ENCODE measurements at places on chromosomes 6 and 20.

GRCh38 chr6:29925321-29925720 is 17.0 kb upstream of the HLA-A start:
- DNase-seq = no peak

- DNase-seq = no peak
Observed at GRCh38 chr6:106347219-106347618, 13.3 kb upstream of the CRYBG1 start.

DNA sequence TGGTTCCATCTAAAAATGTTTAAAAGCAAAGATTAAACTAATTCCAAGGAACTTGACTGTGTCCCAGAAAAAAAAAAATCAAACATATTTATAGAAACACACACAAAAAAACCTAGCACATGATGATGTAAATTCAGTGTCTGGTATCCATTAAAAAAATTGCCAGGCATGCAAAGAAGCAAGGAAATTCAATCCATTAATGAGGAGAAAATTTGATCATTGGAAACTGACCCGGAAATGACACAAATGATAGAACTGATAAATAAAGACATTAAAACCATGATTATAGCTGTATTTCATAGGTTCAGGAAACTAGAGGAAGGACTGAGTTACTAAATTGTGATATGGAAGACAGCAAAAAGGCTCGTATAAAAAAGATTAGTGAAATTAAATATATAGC is 34.7 kb downstream of the PDYN start:
- DNase-seq = no peak

DNA sequence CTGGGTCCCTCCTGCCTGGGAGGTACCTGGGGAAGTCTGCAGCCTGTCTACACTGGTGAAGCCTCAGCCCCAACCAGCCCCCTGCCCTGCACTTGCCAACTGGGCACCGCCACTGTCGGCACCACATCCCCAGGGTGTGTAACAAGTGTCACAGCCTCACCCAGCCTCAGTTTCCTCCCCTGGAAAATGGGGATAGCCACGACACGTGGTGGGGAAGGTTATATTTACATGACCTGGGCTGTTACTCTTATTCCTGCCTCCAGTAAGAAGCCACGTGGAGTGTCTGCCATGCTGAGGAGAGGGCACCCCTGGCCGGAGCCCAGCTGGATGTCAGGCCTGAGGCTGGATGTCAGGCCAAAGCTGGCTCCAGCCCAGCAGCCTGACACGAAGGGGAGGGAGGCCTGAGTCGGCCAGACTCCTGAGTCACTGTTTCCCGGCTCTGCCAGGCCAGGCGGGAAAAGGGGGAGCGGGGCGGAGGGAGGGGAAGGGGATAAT is 44.9 kb downstream of the SNAI1 start:
- no peak for DNase-seq

- no peak for DNase-seq
Observed at GRCh38 chr20:46979603-46980241, 85.1 kb downstream of the EYA2 start.

DNA sequence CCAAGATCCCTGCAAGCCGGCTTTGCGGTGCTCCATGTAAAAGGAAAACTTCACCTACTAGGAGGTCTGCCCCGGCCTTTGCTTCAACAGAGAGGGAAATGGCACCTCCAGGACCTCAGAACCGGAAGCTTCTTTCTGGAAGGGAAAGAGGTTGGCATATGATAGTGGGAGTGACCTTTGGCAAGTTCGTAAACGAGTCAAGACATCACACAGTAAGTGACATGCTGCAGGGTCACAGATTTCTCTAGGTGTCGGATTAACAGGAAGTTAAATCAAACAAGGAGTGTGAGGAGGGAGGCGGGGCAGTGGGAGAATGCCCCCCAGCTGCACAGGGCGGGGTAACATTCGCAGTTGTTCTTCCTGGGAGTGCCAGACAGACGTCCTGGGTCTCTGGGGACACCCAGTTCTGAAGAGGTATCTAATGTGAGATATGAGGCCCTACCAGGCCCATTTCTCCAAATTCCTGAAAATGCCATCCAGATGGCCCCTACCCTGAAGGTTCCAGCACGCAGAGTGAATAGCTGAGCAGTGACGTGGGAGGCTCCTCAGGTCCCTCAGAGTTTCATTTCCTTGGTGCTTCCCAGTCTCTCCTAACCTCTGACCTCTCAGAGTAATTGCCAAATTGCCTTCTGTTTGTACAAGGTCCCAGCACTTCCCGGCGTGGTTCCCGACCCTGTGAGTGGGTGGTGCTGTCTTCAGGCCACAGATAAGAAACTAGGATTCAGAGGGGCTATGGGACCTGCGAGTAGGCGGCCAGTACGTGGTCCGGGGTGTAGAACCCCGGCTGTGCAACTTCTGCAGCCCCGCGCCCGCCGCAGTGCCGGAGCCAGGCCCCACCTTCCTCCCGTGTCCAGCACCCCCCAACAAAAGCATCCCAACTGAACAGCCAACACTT is 1.9 kb downstream of the RRBP1 start:
- DNase-seq = no peak

DNA sequence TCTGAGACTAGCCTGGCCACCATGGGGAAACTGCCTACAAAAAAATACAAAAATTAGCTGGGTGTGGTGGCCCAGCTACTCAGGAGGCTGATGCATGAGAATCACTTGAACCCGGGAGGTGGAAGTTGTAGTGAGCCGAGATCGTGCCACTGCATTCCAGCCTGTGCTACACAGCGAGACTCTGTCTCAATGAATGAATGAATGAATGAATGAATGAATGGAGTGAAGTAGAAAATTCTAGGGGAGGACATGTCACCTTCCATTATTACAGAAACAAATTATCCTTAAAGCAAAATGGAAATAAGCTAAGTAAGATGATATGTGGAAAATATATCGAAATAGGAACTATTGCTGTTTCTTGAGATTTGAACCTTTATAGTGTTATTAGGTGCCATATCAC is 2.9 kb upstream of the PNISR start:
- DNase-seq = no peak

GRCh38 chr6:105445481-105445880 is 42.6 kb upstream of the PREP start:
- no peak for DNase-seq

GRCh38 chr6:18513253-18513798 is 126.2 kb downstream of the RNF144B start:
- DNase-seq = no peak

DNA sequence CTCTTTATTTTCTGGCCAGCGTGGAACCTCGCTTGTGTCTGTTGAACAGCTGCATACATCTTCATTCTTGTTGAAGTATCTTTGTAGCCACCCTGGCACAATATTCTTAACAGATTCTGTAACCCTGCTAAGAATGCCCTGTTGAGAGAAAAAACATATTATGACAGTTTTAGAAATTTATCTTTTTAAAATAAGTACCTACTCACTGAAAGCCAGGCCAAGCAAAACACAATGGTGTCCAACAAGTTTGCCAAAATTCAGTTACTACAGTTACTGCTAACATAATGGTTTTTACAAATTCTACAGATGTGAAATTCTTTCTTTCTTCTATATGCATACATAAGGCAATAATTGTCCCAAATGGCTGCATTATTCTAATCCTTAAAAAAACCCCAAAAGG is 18.2 kb downstream of the NUP153 start:
- DNase-seq = no peak

DNA sequence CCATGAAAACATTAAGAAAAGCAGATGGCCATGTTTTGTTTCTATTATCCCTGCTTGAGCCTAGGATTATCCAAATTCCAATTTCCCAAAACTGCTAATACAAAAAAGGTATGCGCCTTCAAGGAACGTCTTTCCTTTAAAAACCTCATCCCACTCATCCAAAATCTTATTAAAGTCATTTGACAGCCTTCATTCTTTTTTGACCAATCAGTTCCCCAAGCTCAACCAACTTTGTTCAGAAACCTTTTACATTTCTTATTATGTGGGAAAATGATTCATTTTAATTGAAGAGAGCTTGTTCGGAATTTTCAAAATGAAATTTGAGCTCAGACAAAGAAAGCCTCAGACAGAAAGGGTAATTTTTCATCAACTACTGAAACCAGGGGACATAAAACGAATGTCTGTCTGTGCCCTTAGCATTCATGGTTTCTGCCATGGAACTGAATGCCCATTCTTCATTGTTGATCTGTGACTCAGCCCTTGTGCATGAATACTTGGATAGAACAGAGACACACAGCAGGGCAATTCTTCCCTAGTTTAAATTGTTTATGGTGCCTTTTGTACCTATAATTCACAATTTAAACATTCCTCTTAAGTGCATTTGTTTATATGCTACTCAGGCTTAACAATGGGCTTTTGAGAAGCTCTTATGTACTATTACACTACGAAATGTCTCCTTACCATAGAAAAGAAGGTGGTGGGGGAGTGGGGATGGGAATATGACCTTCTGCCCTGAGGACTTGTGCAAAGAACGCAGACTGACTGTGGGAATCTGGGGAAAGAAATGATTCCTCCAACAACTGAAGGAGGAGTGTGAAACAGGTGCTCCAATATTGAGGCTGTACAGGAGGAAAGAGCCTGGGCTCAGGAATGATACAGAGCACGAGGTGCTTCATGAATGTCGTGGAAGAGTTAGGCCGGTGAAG is 49.8 kb upstream of the ERVFRD-1 start:
- DNase-seq = no peak

GRCh38 chr6:7687145-7688111 is 38.5 kb upstream of the BMP6 start:
- no peak for DNase-seq

DNA sequence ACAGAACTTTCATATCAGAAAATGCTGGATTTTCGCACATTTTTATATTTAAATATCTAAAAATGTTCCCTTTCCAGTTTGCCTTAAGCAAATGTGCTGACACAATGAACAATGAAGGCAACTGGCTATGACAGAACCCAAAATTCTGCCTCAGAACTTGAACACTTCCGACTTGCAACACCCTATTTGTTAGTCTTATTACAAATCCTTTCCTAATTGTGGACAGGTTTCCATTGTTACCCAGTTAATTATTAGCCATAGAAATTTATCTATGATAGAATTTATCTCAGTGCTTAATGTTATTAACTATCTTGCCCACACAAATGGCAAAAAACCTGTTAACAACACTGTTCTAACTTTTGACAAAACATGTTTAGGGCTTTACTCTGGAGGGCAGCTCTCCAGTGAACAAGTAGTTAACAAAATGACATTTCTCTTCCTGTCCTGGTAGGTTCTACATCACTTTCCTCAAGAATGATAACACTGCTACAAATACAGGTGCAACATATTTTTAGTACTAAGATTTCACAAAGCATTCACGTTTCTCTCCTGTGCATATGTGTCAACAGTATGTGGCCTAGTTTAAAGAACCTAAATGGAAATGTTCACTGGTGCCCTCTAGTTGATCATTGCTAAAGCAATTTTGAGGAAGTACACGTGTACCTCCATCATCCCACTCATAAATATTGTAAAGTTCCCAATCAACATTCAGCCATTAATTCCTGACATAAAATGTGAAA is 58.4 kb downstream of the HIVEP2 start:
- no peak for DNase-seq

DNA sequence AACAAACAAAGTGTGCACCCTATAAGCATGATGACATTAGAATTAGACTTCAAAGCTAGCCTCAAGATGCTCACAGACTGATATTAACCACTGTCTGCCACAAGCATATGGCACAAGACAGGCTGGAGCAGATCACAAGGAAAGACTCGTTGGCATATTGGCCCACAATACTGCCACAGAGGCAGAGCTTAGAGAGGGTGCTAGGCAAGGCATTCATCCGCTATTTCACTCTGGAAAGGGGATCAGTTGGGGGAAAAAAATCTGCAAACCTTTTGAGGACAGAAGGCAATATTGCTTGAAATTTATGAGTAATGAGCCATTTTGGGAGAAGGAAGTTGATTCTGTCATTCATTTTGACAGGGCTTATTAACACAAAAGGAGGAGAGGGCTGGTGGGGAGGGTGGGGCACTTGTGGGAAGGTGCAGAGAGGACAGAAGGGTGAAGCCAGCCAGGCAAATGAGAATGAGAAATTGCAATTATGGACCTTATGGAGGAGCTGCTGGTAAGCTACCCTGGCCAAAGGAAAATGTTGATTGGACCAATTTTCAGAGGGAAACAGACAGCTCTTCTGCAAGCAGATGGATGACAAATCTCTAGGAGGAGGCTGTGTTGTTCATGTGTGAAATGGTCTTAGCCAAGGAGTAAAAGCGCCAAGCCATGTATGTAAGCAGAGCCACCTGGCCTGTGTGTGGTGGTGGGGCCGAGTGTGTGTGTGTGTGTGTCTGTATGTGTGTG is 187.7 kb downstream of the GMPR start:
- DNase-seq = no peak

GRCh38 chr6:13593103-13593502 is 18.7 kb downstream of the SIRT5 start:
- no peak for DNase-seq

GRCh38 chr20:18719426-18719825 is 94.2 kb upstream of the SCP2D1 start:
- DNase-seq = no peak

DNA sequence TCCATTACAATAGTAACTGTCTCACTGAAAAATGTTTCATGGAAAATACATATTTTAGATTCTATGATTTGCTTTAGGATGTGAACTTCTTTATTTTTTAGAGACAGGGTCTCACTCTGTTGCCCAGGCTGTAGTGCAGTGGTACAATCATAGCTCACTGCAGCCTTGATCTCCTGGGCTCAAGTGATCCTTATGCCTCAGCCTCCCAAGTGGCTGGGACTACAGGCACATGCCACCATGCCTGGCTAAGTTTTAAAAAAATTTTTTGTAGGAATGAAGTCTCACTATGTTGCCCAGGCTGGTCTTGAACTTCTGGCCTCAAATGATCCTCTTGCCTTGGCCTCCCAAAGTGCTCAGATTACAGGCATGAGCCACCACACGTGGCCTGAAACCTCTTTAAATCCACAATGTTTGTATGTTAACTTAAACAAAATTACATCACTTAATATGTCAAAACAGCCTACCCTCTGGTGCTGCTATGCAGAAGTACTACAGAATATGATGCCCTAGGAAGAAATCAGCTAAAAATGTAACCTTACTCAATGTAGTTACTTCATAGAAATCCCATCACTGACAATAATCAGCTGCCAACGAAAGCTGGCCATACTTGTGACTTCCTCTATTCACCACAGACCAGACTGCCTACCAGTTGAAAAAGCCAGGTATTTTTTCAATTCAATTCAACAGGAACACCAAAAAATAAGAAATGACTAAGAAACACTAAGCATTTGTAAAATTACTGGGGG is 17.6 kb downstream of the EEF1A1 start:
- DNase-seq = no peak

GRCh38 chr20:46128310-46129151 is 10.4 kb downstream of the CD40 start:
- DNase-seq = no peak

- DNase-seq = no peak
Observed at GRCh38 chr20:47970282-47970903, 185.1 kb upstream of the SULF2 start.

- DNase-seq = no peak
Observed at GRCh38 chr6:147808640-147809039, 300.1 kb downstream of the SAMD5 start.
